ENCODE measurements at places on chromosomes 6 and 20.

- DNase-seq = peak; percentile 2
Measured at GRCh38 chr6:47478233-47479139, 897 bp downstream of the CD2AP start.

DNA sequence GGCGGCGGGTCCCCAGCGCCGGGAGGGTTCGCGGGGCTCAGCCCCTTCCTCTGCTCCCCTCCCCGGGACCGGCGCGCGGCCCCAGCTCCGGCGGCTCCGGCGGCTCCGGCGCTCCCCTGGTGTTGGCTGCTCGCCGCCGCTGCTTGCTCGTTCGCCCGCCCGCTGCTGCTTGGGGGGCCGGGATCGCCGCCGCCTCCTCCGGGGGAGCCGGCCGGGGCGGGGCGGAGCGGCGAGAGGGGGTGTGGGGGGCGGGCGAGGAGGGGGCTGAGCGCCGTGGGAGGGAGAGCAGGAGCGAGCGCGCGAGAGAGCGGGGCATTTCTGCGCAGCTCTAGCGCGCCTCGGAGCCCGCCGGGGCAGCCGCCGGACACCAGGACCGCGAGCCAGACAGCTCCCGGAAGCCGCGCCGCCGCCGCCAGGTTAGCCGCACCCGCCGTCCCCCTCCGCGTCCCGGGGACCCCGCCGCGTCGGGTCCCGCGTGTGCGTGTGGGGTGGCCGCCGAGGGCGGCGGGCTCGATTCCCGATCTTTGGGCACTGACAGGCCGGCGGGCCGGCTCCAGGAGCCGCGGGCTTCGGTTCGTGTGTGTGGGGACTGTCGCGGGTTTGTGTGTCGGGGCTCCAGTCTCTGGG is 62.0 kb upstream of the EPB41L1 start:
- no peak for DNase-seq

GRCh38 chr6:75331151-75331550 is 46.6 kb upstream of the TMEM30A start:
- no peak for DNase-seq

DNA sequence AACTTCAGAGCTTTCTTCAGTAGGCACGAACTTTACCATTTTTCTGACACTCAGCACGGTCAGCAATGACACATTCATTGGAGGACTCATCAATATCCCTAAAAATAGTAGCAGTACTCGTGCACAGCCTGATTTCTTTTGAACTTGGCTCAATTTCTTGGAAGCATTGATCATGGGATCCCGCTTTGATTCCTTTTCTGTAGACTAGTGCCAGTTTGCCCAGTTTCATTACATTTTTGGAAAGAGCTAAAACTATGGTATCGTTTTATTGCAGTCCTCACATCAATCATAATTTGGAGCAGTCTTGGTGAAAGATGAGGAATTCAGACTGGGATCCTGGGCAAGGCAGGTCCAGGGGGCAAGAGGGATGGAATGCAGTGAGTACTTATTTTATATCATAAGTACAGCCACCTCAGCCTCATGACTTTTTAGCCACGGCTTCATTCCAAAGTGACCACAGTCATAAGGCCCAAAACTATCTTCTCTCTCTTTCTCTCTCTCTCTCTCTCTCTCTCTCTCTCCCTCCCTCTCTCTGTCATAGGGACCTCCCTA is 170.9 kb upstream of the AKAP12 start:
- no peak for DNase-seq

GRCh38 chr20:9493803-9494202 is 20.6 kb upstream of the LAMP5 start:
- no peak for DNase-seq

- peak; percentile 52 for DNase-seq
Measured at GRCh38 chr20:13638162-13638495, 603 bp downstream of the TASP1 start.

DNA sequence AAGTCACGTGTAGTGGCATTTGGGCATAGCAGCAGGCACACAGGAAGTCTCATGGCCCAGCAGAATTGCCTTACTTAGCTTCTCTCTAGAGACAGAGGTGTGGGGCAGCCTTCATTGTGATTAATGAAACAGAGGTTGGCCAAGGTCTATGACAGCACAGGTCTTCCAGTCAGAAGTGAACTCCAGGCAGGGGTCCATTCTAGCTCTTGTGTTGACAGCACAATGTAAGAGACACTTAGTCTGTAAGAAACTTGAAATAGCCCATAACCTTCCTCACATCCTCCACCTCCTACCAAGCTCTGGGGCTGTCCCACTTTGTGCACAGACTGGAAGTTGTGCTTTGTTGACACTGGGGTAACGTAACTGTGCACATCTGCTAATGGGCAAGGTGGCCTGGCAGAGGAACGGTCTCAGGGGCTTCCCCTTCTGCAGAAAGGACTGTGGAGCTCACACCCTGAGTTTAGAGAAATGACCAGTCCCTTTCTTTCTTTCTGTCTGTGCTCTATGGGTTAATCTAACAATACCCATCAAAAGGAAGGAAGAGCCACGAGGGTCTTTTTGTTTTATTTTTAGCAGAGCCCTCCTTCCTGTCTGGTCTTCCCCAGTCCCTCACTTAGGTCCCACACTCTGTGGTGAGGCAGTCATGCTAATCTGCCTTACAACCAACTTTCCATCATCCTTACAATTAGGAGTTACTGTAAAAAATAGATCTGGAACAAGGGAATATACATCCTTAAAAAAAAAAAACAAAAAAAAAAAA is 35.6 kb upstream of the TAGAP start:
- DNase-seq = no peak

GRCh38 chr20:58614366-58614765 is 36.7 kb upstream of the STX16 start:
- no peak for DNase-seq

GRCh38 chr6:25639653-25640052 is 12.4 kb upstream of the SCGN start:
- DNase-seq = no peak

- DNase-seq = no peak
Measured at GRCh38 chr20:52824494-52825216, 147.5 kb upstream of the TSHZ2 start.

DNA sequence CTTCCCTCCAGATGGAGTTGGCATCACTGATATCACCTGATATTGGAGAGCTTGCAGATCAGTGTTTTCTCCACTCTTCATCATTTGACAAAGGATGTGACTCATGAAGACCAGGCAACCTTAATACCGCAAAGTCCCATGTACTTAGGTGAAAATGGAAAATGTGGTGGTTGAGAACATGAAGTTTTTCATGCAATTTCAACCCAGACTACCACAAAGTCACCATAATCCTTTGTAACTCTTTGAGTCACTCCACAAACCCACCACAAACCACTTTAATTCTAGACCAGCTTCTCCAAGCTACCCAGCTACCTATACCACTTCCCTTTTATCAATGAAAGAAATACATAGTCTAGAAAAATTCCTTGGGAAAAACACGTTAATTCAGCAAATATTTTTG is 7.1 kb downstream of the NHLRC1 start:
- DNase-seq = no peak

DNA sequence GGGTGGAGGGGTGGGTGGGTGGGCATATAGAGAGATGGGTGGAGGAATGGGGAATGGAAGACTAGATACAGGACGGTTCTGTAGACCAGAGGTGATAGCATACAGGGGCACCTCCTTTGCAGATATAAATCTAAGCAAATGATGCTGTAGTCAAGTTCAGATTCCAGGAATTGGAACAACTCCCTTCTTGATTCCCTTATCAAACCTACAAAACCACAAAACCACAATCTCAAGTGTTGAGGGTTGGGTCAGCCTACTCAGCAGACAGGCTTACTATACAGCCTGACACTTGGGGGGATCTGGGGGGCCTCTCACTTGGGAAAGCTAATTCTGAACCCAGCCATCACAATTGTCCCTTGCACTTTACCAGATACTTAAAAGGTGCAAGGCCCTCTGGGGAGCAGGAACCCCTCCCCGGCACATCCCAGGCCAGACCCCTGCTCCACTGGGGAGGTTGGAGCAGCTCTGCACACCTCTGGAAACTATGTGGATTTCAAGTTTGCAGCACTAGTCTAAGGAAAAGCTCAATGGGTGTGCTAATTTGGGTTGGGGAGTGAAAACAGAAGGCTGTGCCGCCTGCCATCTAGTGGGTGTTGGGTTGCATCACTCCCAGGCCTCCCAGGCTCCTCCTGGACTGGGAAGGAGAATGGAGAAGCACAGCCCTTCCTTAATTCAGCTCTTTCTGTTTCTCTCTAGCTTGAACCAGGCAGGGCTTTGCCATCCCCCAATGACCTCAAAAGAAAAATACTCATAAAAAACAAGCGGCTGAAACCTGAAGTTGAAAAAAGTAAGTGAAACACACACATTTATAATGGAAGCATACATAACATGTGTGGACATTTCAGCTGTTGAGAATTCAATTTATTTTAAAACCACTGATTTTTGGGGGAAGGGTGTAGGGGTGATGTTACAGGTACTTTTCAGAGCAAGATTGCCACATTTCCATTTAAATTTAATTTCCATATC is 121.2 kb upstream of the LAMP5 start:
- no peak for DNase-seq

DNA sequence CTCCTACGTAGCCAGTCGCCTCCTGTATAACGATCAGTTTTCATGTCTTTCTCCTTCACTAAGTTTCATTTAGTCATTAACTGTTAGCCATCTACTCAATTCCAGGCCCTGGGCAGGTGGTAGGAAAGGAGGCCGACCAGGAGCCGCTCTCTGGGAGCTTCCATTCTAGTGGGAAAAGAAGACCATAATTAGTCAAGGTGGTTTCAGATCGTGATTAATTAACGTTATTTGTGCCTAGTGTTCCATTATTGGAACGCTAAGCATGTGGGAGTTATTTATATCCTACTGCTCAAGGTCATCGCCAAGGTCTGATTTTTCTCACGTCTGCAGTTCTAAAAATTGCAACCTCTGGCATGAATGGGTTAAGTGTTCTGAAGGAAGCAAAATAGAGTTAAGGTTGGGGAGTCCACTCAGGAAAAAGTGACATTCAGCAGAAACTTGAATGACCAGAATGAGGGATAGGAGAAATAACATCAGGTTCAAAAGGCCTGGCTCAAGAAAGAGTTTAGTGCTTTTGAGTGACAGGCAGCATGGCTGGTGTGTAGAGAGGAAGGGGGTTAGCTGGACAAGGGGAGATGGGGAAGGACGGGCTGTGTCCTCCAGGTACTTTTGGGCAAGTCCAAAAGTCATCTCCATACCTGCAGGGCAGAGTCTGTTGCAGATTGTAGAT is 812 bp downstream of the SLC9A8 start:
- no peak for DNase-seq

GRCh38 chr20:13221673-13222318 is 722 bp downstream of the ISM1 start:
- DNase-seq = no peak

- peak; percentile 35 for DNase-seq
Measured at GRCh38 chr6:35049156-35049735, 91.9 kb downstream of the TCP11 start.

- DNase-seq = no peak
Measured at GRCh38 chr6:105099371-105099770, 80.4 kb downstream of the POPDC3 start.

- DNase-seq = no peak
Measured at GRCh38 chr20:64044484-64045247, 4.8 kb downstream of the SOX18 start.

- DNase-seq = no peak
Measured at GRCh38 chr6:31559606-31559957, 12.2 kb downstream of the NFKBIL1 start.

DNA sequence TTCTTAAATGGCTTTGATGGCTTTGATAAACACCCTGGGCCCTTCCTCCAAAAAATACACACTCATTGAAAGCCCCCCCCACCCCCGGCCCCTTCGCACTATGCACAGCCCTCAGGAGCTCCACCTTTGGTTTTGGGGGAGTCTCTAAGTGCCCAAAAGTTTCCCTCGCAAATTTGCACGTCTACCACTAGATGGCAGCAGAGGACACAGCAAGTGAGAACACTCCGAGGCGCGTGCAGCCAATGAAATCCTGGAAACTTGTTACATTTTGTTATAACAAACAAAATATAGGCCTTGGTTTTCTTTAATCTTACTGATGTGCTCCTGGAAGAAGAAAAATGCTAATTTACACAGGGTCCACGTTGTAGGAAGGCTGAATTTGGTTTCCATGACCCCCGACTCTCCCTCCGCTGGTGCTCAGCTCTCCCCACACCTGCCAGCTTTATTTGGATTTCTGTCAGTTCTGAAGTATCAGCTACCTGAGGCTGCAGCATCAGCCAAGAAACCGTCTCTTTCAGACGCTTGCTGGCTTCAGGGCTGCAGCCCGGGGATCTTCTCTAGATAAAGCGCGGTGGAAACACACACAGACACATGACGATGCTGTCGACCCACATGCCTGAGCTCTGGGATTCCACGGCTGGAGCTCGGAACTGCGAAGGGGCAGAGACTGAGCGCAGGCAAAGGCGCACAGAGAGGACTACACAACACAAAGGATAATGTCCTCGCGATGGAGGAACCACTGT is 148.3 kb upstream of the RPS6KA2 start:
- peak; percentile 5 for DNase-seq
